ENCODE measurements at places on chromosomes 11 and 22. TPM values are rescaled to one million over a fixed set of nuclear protein-coding genes. Genes with fewer than 3 reads are reported as not detected.

DNA sequence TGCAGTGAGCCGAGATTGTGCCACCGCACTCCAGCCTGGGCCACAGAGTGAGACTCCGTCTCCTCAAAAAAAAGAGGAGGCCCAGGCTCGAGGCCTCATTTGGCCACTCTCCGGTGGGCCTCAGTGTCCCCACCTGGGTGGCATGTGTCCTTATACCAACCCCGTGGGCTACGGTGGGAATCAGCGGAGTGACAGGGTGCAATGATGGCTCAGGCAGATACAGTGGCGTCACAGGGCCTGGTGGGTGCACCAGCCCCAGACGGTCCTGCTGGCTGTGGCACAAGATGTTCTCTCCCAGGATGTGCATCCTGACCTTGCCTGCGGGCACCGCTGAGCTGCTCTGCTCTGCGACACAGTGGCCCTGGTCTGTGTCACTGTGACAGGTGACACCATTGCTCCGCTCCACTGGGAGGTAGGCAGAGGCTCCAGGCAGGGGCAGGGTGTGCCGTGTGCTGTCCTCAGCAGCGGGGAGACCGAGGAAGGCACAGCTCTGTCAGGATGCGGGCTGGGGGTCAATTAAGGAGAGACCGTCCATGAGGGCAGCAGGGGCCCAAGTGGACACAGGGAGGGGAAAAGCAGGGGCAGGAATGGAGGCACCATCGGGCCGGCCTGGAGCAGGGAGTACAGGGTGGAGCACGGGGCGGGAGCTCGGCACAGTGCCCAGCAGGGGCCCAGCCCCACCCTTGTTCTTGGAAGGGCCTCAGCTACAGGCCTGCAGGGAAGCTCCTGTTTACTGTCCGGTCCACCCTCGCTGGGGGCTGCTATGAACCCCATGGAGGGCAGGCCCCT lies 21.7 kb upstream of the TH start:
- peaks cover 14% of the 10 kb centered on the region for H3K4me1 ChIP-seq
- H3K27ac ChIP-seq = no peak overlapping the region
- peaks cover 26% of the 10 kb centered on the region for H3K27me3 ChIP-seq
- DNase-seq = no peak
- H3K4me3 ChIP-seq = no peak overlapping the region

DNA sequence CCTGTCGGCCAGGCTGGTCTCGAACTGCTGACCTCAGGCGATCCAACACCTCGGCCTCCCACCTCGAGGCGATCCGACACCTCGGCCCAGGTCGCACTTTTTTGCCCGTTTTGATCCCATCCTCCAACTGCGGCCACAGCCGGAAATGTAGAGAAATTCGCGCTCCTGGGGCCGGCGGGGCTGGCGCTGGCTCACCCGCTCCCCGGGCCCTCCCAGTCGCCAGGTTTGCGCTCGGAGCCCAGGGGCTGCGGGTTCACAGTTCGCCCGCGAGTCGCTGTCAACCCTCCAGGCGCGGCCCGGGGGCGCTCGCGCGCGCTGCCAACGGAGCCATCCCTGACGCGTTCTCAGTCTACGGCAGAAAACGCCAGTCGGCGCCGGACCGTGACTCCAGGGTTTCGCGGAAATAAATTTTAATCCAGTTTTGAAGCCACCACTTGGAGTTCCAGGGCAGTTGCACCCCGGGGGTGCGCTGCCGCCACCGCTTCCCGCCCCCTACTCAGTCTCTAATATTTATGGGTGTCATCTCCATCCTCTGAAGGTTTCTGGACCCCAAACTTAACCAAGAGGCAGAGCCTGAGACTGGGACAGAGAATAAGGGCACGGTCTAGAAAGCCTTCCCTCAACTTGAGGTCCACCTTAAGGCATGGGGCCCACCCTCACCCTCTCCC lies 1.5 kb upstream of the KLHDC7B start:
- peak; percentile 97 for DNase-seq
- H3K4me1 ChIP-seq = peaks cover 53% of the 10 kb centered on the region
- H3K36me3 ChIP-seq = peaks cover 6% of the 10 kb centered on the region
- H3K4me3 ChIP-seq = peak overlapping the region; percentile 68
- peak overlapping the region; percentile 90 for H3K27ac ChIP-seq

DNA sequence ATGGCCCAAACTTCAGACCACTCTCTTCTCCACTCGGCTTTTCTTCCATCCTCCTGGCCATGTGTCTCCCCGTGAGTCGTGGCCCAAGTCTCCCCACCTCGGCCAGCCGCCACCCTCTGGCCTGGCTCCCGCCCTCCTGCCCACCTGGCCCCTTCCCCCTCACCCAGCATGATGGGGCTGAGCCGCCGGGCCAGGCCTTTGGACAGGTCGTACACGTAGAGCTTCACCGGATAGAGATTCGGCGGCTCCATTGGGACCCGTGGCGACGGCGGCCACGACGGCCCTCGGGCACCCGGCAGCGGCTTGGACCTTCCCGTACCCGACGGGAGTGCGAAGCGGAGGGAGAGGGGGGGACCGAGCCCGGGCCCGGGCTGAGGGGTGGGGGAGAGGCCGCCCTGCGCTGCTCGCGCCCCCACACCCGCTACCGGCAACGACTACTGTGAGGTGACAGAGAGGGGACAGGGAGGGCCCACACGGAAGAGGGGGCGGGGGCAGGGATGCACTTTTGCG lies at the start of gene DESI1:
Gene DESI1, minus strand, starts transcription at position 455 of the 510 bp plus-strand sequence. Its CDS starts 204 bp downstream, at position 251.
- peak within 1 kb of the TSS; percentile 100 for H3K4me3 ChIP-seq
- peak within 1 kb of the TSS; percentile 98 for H3K27ac ChIP-seq
- H3K4me1 ChIP-seq = peaks cover 30% of the 10 kb centered on the region
- no peak for DNase-seq

DNA sequence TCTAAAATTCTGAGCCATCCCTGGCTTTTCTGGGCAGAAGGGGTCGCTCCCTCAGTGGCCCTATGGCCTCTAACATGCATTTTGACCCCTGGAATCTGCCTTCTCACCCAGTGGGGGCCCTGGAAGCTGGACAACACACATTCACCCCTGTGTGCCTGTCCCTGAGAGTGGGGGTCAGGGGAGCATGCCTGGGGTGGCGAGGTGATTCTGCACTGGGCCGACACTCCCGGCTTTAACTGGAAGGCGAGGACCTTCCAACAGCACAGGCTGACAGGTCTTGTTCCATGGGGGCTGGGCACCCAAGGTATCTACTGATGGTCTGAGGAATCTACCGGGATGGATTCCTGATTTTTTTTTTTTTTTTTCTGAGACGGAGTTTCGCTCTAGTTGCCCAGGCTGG lies 10.7 kb downstream of the PPM1F start:
- no peaks in the 10 kb centered on the region for H3K36me3 ChIP-seq
- no peaks in the 10 kb centered on the region for H3K27me3 ChIP-seq
- peaks cover 31% of the 10 kb centered on the region for H3K4me1 ChIP-seq
- H3K27ac ChIP-seq = peak overlapping the region; percentile 40

- no peaks in the 10 kb centered on the region for H3K27me3 ChIP-seq
- H3K4me3 ChIP-seq = no peak overlapping the region
- DNase-seq = no peak
- no peaks in the 10 kb centered on the region for H3K36me3 ChIP-seq
- peak overlapping the region; percentile 88 for H3K27ac ChIP-seq
These were observed 173.3 kb downstream of the TBC1D22A start for GRCh38 chr22:46935506-46936377.

- H3K36me3 ChIP-seq = peaks cover 12% of the 10 kb centered on the region
- peaks cover 21% of the 10 kb centered on the region for H3K27me3 ChIP-seq
- H3K27ac ChIP-seq = peak within 1 kb of the TSS; percentile 97
- H3K4me1 ChIP-seq = peaks cover 32% of the 10 kb centered on the region
- peak; percentile 92 for DNase-seq
These were observed at the start of gene TBRG1 for GRCh38 chr11:124622531-124623451. Gene TBRG1 (plus strand): TSS chr11:124622864. CDS start chr11:124623084, 220 bp downstream.

GRCh38 chr11:66547662-66548009 lies 933 bp downstream of the ACTN3 start:
- H3K36me3 ChIP-seq = no peaks in the 10 kb centered on the region
- DNase-seq = no peak
- H3K27ac ChIP-seq = no peak overlapping the region
- H3K4me3 ChIP-seq = peak overlapping the region; percentile 15
- no peaks in the 10 kb centered on the region for H3K27me3 ChIP-seq
- H3K4me1 ChIP-seq = peaks cover 21% of the 10 kb centered on the region

DNA sequence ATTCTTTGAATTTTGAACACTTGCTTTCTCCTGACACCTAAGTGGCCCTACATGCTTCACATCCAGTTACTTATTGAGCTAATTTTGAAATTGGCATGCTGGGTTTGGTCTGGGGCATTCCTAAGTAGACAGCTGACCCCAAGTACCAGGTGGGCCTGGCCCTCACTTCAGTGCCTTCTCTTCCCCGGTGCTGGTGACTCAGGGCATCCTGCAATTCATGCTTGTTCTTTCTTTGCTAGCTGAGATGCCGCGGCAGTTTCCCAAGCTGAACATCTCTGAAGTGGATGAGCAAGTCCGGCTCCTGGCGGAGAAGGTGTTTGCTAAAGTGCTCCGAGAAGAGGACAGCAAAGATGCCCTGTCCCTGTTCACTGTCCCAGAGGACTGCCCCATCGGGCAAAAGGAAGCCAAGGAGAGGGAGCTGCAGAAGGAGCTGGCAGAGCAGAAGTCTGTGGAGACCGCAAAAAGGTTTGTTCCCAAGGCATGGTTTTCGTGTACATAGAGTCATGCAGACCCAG lies 6.3 kb downstream of the AMPD3 start:
- H3K27me3 ChIP-seq = no peaks in the 10 kb centered on the region
- no peak for DNase-seq
- peaks cover 26% of the 10 kb centered on the region for H3K4me1 ChIP-seq
- peaks cover 5% of the 10 kb centered on the region for H3K36me3 ChIP-seq
- H3K4me3 ChIP-seq = no peak overlapping the region

DNA sequence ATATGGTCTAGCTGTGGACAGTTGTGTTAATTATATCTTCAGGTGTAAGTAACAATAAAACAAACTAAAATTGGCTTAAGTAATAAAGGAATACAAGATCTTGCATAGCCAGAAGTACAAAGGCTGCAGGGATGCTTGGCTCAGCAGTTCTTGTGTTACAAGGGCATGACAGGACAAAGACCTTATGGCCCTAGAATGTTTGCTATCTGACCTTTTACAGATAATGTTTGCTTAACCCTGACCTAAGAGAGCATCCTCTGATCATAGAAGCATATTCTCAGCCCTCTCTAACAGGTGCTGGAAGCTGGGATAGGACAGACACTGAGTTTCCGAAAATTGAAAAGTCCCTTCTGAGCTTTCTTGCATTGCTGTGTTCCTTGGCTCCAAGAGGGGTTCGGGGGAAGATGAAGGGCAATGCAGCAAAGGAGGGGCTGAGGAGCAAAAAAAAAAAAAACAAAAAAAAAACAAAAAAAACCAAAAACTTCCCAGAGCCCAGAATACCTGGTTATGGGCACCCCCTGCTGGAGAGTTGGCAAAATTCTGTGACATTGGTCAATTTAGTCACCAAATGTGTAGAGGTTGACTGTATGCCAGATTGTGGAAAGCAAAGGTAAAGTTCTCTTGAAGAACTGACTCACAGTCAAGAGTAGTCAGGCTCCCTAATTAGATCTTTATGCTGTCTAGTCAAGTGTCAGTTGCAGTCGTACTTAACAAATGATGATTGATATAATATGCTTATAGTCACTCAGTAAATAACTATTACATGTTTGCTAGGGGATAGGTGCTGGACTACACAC lies 10.4 kb upstream of the HIKESHI start:
- no peaks in the 10 kb centered on the region for H3K27me3 ChIP-seq
- peaks cover 56% of the 10 kb centered on the region for H3K4me1 ChIP-seq
- H3K36me3 ChIP-seq = peaks cover 16% of the 10 kb centered on the region

DNA sequence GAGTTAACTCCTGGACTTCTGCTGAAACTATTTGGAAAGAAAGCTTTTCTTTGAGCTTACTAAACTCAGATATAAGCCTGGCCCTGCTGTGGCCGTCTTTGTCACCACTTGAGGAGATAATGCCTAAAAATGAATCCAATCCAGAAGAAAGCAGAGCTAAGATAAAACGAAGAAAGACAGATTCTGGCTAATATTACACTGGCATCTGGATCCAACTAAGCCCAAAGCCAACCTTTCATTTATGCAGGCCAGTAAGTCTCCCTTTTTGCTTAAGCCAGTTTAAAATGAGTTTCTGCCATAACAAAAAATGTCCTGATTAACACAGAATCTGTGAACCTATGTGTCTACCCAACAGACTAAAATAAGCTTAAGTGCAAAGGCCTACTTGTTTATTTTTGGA lies 34.5 kb downstream of the PIK3C2A start:
- peaks cover 26% of the 10 kb centered on the region for H3K4me1 ChIP-seq
- H3K4me3 ChIP-seq = no peak overlapping the region
- no peaks in the 10 kb centered on the region for H3K27me3 ChIP-seq
- DNase-seq = no peak

DNA sequence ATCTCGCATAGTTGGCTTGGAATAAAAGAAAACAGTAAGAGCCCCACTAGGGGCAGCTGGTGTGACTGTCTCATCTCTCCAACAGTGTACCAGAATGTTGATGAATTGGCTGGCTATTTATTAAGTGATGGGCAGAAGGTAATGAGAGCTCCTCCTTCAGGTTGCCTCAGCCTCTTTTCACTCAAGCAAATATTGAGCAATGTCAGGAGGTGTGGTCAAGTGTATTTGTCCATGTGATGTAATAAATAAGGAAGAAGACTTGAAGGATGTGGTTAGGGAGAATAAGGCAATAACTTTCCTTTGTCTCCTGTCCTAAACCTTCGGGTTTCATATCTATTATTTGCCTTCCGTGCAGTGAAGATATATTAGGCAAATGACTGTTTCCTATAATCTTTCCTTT lies at the start of gene TCN1:
Gene TCN1, minus strand, starts transcription at position 91 of the 400 bp plus-strand sequence. Its CDS starts 17 bp downstream, at position 74.
- no peak for DNase-seq
- H3K4me3 ChIP-seq = no peak within 1 kb of the TSS
- H3K4me1 ChIP-seq = no peaks in the 10 kb centered on the region
- H3K27me3 ChIP-seq = peaks cover 26% of the 10 kb centered on the region
- no peak within 1 kb of the TSS for H3K27ac ChIP-seq
- no peaks in the 10 kb centered on the region for H3K36me3 ChIP-seq

GRCh38 chr11:10462746-10463300 lies 7.8 kb downstream of the AMPD3 start:
- no peak overlapping the region for H3K27ac ChIP-seq
- peaks cover 6% of the 10 kb centered on the region for H3K27me3 ChIP-seq
- no peak overlapping the region for H3K4me3 ChIP-seq
- H3K36me3 ChIP-seq = peaks cover 13% of the 10 kb centered on the region
- peaks cover 25% of the 10 kb centered on the region for H3K4me1 ChIP-seq

DNA sequence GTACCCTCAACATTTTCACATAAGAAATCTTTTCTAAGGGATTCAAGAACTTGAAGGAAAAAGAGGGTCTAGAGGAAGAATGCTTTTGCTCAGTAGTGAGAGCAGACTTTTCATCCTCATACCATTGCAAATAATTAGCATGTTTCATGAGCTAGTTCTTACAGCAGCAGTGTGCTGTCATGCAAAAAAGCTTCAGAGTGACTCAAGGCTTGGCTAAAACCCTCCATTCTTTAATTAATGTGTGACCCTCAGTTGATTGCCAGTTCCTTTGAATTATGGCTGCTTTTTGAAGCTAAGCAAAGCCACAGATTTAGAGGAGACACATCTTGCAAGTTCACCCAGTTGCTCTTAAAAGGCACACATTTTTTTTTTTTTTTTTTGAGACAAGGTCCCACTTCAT lies 36.6 kb upstream of the PCF11 start:
- no peaks in the 10 kb centered on the region for H3K27me3 ChIP-seq
- H3K27ac ChIP-seq = no peak overlapping the region
- DNase-seq = no peak
- no peak overlapping the region for H3K4me3 ChIP-seq
- no peaks in the 10 kb centered on the region for H3K36me3 ChIP-seq

The FAM180B gene
- 0.31 TPM for total RNA-seq

The OR6A2 gene
- total RNA-seq = not detected

The MRGPRE gene
- total RNA-seq = not detected

The SHISA8 gene
- total RNA-seq = not detected

The OR5B21 gene
- 3.9 TPM for total RNA-seq

The OR8K1 gene
- not detected for total RNA-seq

The CNIH2 gene
- 1.2 TPM for total RNA-seq

The IGF2 gene
- not detected for total RNA-seq

The SLN gene
- not detected for total RNA-seq

The MS4A12 gene
- total RNA-seq = not detected

The ISX gene
- not detected for total RNA-seq

The OR1S1 gene
- total RNA-seq = not detected

The SEPTIN3 gene
- 0.14 TPM for total RNA-seq

The FOLR2 gene
- total RNA-seq = not detected
